Stimulated activated CD8-positive, alpha-beta memory T cell treated with anti-CD3 and anti-CD28 coated beads, Interleukin-7, amount 100 ng/mL, for 4 hours (primary cell): ENCODE measurements at places on chromosomes 3 and 15.

GRCh38 chr3:123392871-123393620 lies 55.8 kb downstream of the ADCY5 start:
- DNase-seq: no peak

GRCh38 chr3:112770951-112771350 lies 75.7 kb downstream of the CD200R1L start:
- no peak for DNase-seq

DNA sequence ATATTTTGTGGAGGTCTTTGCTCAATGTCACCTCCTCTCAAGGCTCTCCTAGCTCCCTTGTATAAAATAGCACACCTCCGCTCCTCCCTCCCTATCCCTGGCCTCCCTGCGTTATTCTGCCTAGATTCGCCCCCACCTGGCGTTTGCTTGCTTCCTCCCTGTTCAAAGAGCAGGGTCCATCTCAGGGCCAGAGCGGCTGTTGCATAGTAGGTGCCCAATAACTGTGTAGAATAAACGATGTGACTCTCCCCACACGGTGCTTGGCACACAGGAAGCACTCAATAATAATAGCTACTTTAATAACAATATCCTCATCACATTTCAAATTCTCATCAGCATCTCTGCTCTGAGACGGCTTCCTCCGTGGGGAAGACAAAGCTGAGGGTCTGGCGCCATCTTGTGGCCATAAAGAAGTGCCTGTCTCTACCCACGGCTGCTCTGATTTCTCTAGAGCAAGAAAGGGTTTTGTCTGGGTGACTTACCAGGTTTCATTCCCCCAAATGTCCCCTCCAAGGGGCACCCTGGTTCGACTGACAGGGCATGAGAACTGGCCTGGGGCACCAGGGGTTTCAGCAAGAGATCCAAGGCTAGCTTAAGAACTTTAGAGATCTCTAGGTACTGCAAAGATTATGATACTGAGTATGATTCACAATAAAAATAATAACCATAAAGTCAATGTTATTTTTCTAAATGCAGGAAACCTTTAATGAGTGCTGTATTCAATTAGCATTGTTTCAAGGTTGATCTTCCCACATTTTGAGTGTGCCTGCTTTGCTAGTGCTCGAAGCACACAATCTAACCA lies 16.1 kb downstream of the CD276 start:
- DNase-seq: peak; percentile 63

DNA sequence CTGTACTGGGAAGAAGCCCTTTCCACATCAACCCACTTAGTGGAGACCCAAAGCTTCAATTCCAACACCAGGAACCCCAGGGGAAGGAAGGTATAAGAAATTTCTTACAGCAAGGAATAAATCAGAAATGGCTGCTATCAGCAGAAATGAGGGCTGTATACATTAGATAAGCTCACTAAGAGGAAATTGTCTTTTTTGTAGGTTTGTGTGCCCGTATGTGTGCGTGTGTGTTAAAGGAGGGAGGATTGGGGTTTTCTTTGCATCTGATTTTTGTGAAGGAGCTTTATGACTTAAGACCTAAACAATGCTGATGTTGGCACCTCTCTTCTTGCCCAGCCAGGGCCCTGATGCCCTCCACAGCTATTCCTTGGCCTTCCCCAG lies 18.6 kb downstream of the ARRDC4 start:
- no peak for DNase-seq

DNA sequence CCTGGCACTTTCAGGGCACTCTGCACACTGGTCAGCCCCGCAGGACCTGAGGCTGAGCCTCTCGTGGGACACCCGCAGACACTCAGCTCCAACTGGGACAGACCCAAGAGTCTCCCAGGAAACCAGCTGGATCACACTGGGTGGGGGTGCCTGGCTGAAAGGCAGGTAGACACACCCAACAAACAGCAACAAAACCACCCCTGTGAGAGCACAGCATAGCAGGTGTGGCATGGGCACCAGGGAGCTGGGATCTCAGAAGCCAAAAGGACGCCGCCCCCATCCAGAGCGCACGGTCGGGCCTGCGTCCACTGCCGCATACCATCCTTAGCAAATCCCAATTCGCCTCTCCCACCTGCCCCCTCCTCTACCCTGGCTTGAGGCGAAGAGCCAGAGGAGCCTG lies 154.2 kb upstream of the LINGO1 start:
- no peak for DNase-seq

DNA sequence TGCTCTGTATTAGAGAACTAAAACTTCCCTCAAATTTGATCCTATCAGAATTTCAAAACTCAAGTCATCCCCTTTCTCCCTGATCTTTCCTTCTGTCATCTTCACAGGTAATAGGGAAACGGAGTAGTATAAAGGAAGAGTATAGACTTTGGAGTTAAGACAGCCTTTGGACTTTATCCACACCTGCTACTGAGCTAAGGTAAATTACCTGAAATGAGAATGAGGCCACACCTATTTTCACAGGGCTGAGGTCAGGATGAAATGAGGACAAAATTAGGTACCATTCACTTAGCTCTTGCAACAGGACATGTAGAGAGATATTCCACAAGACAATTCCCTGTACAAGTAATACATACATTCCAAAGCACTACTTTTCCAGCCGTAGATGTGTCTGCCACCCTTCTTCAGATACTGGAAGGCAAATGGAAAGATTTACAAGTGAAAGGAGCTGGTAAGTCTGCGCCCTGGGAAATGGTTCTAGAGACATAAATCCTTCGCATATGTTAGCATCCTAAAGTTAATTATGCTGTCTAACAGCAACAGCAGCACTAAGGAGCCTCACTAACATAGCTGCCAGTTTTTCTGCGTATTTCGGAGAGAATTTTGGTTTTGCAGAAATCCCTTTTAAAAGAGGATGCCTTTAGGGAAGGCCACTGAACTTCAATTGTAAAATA lies 461.8 kb downstream of the SHQ1 start:
- no peak for DNase-seq

- DNase-seq: no peak
Observed at GRCh38 chr15:64772488-64772887, 2.9 kb downstream of the RBPMS2 start.

DNA sequence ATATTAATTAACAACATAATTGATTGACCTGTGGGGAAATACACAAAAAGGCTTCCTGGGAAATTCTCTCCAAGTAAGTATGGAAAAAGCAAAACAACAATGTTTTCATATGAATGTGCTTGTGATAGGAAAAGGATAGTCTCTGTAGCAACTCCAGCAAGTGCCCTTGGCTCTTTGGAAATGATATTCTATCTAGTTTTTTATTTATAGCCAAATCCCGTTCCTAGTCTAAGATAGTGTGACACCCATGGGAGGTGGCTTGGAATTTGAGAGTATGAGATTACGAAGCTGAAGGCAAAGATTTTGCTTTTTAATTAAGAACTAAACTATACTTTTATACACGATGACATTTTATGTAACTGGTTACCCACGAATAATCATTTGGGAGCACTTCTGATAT lies 119.9 kb downstream of the PDZRN3 start:
- no peak for DNase-seq

DNA sequence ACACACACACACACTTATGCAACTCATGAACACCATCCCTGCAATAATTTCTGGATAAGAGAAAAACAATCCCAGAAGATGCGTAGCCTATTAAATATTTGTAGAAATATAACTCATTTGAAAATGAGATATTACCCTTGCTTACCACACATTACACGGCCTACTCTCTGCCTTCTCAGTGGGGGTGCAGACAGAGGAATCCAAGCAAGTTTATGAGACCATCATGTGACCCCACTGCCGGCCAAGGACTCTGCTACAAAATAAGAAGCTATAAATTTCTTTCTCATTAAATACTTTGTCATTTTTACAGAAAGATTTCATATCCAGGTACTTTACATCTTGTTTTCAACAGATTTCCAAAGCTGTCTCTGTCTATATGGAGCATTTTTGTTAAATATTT lies 286.3 kb downstream of the ZNF385D start:
- no peak for DNase-seq

GRCh38 chr3:190252080-190252479 lies 70.2 kb downstream of the CLDN1 start:
- DNase-seq: no peak

GRCh38 chr15:28109626-28110455 lies 10.7 kb upstream of the OCA2 start:
- no peak for DNase-seq

- no peak for DNase-seq
Observed at GRCh38 chr3:158127250-158128219, 17.6 kb downstream of the RSRC1 start.

DNA sequence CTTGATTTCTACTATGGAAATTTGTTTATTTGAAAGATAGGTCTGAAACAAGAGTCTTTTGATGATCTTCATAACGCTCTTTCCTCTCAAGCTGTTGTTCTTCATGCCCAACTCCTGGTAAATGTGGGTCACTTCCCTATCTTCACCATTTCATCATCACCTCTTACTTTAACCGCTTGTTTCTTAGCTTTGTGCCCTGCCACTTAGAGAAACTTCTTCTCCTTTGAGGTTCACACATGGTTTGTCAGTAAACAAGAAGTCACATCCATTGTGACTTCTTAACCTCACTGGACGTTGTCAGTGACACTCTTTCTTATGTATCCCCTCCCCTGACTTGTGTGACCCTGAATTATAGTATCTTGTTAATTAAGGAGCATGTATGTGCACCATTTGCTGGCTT lies 16.9 kb upstream of the P2RY13 start:
- no peak for DNase-seq

DNA sequence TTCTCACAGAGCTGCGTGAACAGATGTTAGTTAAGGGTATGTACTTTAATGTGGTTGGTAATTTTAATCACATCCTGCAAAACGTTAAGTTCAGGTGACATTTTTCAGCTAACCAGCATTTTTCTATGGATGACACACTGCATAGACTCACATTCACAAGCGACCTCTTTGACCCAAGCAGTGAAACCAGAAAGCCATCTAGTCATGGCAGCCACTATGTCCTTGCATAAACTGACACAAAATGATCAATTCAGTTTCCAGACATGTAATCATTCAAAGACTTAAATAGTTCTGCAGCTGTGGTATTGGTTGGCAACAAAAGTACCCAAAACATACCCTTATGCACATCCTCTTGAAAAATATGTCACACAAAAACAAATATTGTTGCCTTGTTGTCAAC lies 7.4 kb upstream of the CAPN7 start:
- DNase-seq: no peak

DNA sequence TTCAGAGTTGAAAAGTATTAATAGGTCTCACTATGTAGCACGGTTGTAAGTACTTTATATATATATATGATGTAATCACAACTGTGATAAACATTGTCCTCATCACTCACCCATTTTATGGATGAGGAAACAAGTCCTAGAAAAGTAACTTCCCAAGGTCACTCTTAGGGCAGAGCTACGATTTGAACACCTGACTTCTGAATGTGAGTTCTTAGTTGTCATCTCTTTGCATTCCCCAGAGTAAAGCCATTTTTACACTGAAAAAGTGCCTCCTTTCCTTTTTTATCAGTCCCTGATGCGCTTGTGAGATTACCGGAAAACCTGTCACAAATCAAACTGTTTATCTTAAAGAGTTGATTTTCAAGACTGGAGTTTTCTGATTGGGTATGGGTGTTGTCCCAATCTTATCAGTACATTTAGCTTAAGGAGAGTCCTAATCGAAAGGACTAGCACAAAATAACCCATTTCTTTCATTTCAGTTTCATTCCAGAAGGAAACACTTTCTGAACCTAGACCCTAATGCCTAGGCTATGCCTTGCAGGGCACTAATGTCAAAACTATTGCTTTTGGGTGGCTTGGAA lies 2.3 kb upstream of the EDEM1 start:
- no peak for DNase-seq

GRCh38 chr3:140051019-140051957 lies 116.3 kb downstream of the CLSTN2 start:
- DNase-seq: no peak

DNA sequence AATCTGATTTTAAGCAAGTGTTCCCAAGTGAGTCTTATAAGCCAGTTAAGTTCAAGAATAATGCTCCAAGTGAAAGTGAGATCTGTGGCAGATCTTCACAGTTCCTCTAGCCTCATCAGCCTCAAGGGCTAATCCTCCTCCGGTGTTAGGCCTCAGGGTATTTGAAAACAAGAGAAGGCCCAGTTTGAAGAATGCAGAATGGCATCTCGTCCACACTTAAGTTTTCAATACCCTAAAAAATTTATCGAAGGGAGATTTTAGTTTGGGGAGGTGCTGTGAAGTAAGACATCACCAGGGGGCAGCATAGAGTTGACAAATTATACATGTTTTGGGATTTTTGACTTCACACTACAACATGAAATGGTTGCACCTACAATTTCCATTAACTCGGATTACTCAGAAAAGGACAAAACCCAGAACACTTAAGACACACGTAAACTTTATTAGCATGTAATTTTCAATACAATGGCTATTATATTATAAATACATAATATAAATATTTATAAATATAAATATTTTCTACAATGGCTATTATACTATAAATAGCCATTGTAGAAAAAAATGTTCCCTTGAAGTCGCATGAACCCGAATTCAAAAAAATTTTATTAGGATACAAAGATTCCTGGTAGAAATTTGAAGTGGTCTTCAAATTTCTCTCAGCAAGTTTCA lies 2.3 kb upstream of the TMEM266 start:
- DNase-seq: no peak

- no peak for DNase-seq
Observed at GRCh38 chr3:132038198-132038825, 3.5 kb upstream of the CPNE4 start.

GRCh38 chr15:94845390-94845716 lies 614.0 kb downstream of the MCTP2 start:
- no peak for DNase-seq

- DNase-seq: no peak
Observed at GRCh38 chr3:72891053-72891855, 3.4 kb downstream of the GXYLT2 start.

DNA sequence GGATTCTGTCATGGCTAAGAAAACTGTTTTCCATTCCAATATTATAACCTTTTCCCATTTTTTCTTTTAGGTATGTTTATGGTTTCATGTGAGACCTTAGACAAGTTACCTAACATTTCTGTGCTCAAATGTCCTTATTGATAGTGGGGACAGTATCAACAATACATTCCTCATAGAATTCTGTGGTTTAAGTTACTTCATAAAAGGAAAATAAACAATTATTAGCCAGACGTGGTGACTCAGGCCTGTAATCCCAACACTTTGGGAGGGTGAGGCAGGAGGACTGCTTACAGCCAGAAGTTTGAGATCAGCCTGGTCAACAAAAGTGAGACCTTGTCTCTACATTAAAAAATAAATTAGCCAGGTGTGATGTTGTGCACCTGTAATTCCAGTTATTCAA lies 436.8 kb upstream of the CNTN4 start:
- DNase-seq: no peak

GRCh38 chr3:112005091-112005672 lies 6.5 kb downstream of the TAGLN3 start:
- DNase-seq: no peak

DNA sequence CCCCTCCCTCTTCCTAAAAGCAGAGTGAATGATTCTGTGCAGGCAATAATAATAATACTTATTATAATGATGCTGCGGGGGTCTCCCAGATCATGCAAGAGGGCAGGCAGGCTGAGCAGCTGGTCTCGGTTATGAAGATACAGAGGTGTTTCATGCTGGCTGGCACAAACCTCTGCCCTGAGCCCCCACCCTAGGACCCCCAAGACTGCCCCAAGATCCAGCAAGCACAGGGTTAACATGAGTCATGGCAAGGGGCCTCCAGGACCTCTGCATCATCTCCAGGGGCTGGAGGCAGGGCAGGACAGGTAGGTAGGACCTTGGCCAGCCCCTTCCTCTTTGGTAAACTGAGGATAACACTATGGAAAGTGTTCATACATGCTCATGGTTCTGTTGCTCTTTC lies 2.7 kb downstream of the MGLL start:
- no peak for DNase-seq

GRCh38 chr3:193704431-193704830 lies 111.4 kb downstream of the OPA1 start:
- DNase-seq: no peak

- DNase-seq: no peak
Observed at GRCh38 chr3:141894524-141895176, 18.2 kb downstream of the ATP1B3 start.
